ENCODE measurements at places on chromosomes 7 and 10.

DNA sequence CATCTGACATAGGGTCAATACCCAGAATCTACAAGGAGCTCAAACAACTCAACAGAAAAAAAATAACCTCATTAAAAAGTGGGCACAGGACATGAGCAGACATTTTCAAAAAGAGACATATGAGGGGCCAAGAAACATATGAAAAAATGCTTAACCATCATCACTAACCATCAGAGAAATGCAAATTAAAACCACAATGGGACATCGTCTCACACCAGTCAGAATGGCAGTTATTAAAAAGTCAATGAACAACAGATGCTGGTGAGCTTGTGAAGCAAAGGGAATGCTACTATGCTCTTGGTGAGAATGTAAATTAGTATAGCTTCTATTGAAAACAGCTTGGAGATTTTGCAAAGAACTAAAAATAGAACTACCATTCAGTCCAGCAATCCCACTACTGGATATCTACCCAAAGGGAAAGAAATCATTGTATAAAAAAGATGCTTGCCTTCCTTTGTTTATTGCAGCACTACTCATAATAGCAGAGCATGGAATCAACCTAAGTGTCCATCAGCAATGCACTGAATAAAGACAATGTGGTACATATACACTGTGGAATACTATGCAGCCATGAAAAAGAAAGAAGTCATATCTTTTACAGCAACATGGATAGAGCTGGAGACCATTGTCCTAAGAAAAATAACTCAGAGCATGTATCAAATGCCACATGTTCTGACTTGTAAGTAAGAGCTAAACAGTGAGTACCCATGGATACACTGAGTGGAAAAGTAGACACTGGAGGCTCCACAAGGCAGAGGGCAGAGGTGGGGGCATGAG, 139.8 kb downstream of the ADARB2 start:
- DNase-seq, result no peak

DNA sequence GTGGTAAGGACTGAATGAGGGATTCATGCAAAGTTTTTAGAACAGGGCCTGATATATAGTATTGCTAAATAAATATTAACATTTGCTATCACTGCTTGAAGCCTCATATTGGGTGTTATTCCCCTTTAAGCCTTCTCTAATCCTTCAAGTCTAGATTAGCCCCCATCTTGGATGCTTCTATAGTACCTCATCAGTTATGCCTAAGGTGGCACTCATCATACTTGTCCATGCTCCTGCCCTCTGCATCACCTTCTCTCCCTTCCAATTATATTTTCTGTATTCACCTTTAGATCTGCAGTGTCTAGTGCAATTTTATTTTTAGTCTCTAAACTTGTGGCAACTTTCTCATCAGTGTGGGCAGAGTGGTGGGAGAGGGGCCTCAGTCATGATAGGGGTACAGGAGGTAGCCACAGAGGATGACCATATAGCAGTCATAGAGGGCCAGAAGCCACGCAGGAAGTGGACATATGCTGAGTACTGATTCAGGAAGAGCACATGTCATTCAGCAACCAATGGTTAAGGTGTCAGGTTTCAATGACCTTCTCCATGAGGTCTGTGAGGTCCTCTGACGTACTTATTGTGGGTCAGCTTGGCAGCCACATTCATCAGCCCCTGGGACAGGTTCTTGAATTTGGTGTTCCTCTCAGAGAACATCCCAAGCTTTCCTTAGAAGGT, 2.5 kb downstream of the ENTPD1 start:
- DNase-seq, result peak; percentile 11

GRCh38 chr7:92735707-92736106, 100.7 kb downstream of the CDK6 start:
- DNase-seq, result peak; percentile 83

GRCh38 chr10:104197364-104197763, 34.8 kb downstream of the CFAP43 start:
- no peak for DNase-seq

- DNase-seq, result peak; percentile 3
Measured at GRCh38 chr7:22356701-22357310, at the start of gene RAPGEF5. TSS of gene RAPGEF5 (minus strand) at chr7:22357154. CDS start at chr7:22357060, 94 bp downstream.

- no peak for DNase-seq
Measured at GRCh38 chr7:141975806-141976523, 2.4 kb upstream of the TAS2R38 start.

DNA sequence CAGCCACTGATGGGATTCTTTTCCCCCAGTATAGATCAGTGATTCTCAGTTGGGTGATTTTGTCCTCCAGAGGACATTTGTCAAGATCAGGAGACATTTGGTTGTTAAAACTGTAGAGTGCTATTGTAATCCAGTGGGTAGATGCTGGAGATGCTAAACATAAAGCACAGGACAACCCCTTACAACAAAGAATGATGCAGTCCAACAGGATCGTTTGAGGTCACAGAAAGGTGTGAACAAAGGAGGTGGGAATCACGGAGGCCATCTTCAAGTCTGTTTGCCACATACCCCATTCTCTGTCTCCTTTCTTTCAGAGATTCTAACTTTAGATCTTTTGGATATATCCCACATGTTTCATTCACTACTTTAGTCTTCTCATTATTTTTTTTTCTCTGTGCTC, 69.0 kb downstream of the HELLS start:
- DNase-seq, result no peak

- DNase-seq, result peak; percentile 1
Measured at GRCh38 chr7:90597563-90598253, 1.6 kb downstream of the CDK14 start.

- DNase-seq, result no peak
Measured at GRCh38 chr10:117533507-117534281, 8.9 kb upstream of the EMX2 start.

DNA sequence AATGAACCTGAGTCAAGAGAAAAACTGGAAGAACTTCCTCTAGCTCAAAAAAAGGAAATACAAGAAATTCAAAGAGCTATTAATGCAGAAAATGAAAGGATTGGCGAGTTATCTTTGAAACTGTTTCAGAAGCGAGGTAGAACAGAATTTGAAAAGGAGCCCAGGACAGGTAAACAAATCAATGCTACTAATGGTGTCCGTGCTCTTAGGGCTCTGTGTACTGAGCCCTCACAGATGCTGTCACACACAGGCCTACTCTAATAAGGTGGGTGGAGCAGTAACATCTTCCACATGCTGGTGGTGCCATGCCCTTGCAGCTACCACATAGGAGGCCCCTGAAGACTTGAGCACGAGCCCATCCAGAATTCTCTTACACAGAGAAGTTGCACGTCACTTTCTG, 46.1 kb downstream of the DYNC2I1 start:
- no peak for DNase-seq

- DNase-seq, result peak; percentile 35
Measured at GRCh38 chr10:121527690-121528089, 70.6 kb downstream of the FGFR2 start.

GRCh38 chr7:130273081-130273932, 6.6 kb downstream of the CPA2 start:
- DNase-seq, result peak; percentile 27

DNA sequence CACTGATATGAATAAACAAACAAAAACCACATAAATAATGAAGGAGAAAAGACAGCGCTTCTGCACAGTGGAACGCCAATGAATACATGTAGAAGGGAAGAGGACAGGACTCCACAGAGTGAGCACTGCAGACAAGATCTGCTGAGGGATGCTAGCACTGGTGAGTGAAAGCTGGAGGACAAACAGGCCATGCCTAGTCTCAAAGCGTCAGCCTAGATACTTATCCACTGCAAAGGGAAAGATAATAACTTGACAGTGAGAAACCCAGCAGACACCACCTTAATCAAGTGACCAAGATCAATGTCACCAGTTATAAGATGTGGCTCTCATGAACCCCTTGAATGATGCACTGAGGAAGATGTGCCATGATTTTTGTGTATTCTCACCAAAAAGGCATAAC, 227.6 kb downstream of the SKAP2 start:
- DNase-seq, result no peak

- peak; percentile 56 for DNase-seq
Measured at GRCh38 chr7:8035647-8036518, 67.3 kb downstream of the GLCCI1 start.

GRCh38 chr10:50322077-50322476, 70.8 kb upstream of the ASAH2 start:
- peak; percentile 69 for DNase-seq

- DNase-seq, result peak; percentile 17
Measured at GRCh38 chr7:96300986-96301385, 20.9 kb downstream of the SLC25A13 start.

- DNase-seq, result no peak
Measured at GRCh38 chr7:39386718-39387117, 179.5 kb upstream of the YAE1 start.

DNA sequence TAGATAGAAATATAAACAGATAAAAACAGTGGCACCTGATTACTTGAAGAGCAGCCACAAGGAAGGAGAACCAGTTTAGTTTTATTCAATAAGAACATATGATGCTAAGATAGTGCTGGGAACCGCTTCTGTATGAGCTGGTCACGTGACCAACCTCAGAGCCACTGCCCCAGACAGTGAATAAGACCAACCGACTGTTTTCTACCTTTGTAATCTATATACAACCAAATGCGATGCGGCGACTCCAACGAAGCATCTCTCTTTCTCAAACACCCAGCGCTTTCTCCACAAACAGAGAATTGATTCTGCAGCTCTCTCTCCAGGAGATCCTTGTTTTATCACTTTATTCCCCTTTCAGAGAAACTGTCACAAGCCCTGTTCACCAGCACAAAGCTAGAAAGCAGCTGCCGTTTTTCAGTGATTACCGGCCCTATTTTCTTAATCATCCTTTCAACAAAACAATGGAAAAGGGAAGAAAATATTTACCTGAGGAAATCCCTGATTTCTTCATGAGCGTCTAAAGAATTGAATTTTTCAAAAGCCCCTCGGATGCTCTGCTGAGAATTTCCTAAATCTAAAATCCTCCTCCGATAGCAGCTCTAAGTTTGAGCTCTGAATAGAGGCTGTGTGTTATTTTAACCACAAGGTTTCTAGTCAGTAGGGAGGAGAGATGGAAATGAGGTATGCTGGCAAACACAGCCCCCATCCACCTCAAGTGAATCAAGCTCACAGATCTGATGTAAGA, 55.7 kb upstream of the JCAD start:
- DNase-seq, result peak; percentile 11
